ENCODE measurements at places on chromosomes 1 and 21. TPM values are rescaled to one million over a fixed set of nuclear protein-coding genes. Genes with fewer than 3 reads are reported as not detected.

RPTN gene
- polyA plus RNA-seq, result 0.05 TPM

RHD gene
- 0.33 TPM for polyA plus RNA-seq

KANK4 gene
- polyA plus RNA-seq, result 0.38 TPM

MPZ gene
- polyA plus RNA-seq, result not detected

ETV3L gene
- polyA plus RNA-seq, result not detected

SMCP gene
- not detected for polyA plus RNA-seq

DCDC2B gene
- 0.25 TPM for polyA plus RNA-seq

CLCA4 gene
- polyA plus RNA-seq, result not detected

KRTAP13-3 gene
- polyA plus RNA-seq, result not detected

FAM72A gene
- 4.3 TPM for polyA plus RNA-seq

NEK2 gene
- 10.6 TPM for polyA plus RNA-seq

HORMAD1 gene
- not detected for polyA plus RNA-seq

GBP6 gene
- polyA plus RNA-seq, result not detected

SF3B4 gene
- 98.0 TPM for polyA plus RNA-seq

OR6N2 gene
- polyA plus RNA-seq, result not detected

TMOD4 gene
- polyA plus RNA-seq, result 0.24 TPM

RIMKLA gene
- 0.03 TPM for polyA plus RNA-seq

RNU1-1 gene
- not detected for polyA plus RNA-seq

MFSD2A gene
- polyA plus RNA-seq, result 4.2 TPM

NOS1AP gene
- not detected for polyA plus RNA-seq

TSSK3 gene
- polyA plus RNA-seq, result not detected

USP33 gene
- 54.2 TPM for polyA plus RNA-seq

PADI1 gene
- 0.14 TPM for polyA plus RNA-seq

CDK18 gene
- not detected for polyA plus RNA-seq

GREM2 gene
- 86.5 TPM for polyA plus RNA-seq

CFHR3 gene
- not detected for polyA plus RNA-seq

IGSF9 gene
- 0.13 TPM for polyA plus RNA-seq

S100A10 gene
- 1,024 TPM for polyA plus RNA-seq

Data from GM23248 (cell line).